ENCODE measurements at places on chromosomes 3 and 15.

DNA sequence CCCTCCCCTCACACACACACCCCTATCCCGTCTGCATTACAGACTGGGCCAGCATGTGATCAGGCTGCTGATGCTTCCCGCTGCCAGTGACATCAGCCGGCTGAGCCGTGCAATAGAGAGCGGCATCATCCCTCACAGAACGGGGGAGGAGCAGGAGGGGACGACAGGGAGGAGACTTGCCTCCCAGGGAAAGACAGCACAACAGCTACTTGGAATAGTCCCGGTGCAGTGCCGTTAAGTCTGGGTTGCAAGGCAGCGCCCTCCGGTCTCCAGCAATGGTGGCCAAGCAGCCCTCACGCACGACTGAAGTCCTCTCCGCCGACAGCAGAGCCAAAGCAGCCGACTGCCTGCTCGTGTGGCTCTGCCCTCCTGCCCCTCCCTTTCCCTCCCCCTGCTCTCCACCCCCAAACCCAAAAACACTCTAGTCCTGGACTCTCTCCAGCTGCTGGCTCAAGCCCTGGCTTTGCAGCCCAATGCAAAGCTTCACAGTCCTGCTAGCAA, 31.5 kb upstream of the RPS17 start:
- peak; percentile 60 for DNase-seq

GRCh38 chr3:110625201-110625747, 446.3 kb upstream of the NECTIN3 start:
- DNase-seq, result no peak

- DNase-seq, result no peak
These were observed 24.5 kb upstream of the BDH1 start for GRCh38 chr3:197580253-197580691.

DNA sequence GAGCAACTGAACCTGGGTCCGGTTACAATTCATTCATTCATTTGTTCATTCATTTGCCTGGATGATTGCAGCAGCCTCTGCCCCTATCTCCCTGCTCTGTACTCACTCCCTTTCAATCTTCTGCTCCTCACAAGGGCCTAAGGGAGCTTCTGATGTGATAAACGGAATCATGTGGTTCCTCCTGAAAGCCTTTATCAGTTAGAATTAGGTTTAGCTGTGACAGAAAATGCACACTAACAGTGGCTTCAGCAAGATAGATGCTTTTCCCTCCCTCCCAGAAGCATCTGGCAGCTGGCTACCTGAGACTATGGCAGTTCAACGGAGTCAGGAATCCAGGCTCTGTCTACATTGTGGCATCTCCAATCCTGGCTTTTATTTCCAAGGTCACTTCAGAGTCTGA, 196.0 kb downstream of the ADAMTS9 start:
- DNase-seq, result no peak

GRCh38 chr3:52397676-52398399, 47.1 kb downstream of the SEMA3G start:
- no peak for DNase-seq

DNA sequence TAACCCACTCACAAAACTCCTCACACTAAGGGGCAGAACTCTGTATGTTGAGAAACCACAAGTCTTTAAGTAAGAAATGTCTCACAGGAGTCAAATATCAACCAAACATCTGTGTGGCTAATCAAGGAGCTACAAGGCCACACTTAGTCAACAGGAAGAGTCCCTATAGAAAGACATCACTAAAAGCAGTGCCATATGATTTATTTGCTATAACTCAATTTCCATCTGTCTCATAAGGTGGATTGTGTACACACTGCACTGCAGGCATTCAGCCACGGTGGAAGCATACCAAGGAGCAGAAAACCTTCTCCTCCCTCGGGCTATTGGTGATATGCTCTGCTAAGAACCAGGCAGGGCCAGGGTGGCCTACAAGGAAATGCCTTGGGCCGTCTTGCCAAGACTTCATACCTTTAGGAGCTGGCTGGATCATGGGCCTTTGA, 197.6 kb upstream of the CFAP20DC start:
- no peak for DNase-seq

DNA sequence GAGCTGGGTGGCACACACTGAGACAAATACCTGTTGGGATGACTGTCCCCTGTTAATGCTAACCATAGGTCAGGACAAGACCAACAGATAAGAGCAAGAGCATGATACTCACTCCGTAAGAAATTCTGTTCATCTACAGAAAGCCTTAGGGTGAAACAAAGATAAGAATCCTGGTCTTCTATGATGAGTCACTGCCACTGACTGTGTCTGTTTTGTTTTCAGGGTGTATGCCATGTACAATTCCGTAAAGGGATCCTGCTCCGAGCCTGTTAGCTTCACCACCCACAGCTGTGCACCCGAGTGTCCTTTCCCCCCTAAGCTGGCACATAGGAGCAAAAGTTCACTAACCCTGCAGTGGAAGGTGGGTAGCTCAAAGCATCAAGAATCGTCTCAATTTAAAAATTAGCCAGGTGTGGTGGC, 141.1 kb downstream of the GHSR start:
- DNase-seq, result no peak

- no peak for DNase-seq
These were observed 204.4 kb downstream of the RYR3 start for GRCh38 chr15:33515121-33515520.

DNA sequence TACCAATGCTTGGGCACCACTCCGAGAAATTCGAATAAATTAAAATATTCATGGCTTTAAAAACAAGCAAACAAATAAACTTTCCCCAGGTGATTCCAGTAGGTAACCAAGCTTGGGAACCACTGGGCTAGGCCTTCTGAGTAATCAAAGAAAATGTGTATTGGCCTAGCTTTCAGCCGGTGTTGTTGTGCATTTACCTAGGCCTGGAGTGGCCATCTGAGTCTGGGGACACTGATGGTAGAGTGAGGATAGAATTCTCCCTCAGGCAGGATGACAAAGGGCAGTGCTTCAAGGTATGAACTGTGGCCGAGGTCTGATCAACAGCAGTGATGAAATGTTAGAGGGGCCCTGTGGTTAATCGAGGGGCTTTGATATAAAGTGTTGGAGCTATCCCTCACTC, 440.5 kb downstream of the EPHB1 start:
- DNase-seq, result no peak

DNA sequence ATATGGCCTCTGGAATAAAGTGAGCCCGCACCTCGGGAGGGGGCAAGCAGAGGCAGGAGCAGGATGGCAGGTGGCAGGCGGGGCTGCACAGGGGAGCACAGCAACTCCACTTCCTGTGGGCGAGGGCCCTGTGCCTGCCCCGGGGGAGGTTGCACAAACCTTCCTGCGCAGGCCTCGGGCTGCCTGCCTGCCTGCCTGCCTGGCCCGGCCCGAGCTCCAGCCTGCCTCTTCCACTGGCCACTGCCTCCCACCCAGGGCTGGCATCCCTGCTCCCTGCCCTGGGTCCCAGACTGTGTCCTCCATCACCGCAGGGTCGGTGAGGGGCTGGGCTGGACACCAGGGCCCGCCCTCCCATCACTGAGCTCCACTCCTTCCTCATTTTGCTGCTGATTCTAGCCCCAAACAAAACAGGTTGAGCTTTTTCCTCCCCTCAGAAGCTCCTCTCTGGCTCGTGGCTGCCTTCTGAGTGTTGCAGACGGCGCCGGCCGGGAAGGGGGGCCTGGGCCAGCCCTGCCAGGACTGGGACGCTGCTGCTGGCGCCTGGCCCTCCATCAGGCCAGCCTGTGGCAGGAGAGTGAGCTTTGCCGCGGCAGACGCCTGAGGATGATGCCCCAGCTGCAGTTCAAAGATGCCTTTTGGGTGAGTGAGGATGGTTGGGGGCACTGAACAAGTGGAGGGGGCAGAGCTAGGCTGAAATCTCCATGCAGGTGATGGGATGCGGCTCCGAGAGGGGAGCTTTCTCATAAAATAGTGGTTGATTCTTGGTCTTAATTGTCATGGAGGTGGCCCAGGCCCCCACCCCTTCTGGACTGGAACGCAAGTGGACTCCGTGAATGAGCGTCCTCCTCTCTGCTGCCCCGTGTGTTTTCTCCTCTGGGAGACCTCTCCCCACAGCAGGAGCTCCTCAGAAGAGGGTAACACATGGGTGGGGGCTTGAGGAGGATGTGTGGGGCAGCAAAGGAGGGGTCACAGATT, at the start of gene PSTPIP1:
Gene PSTPIP1 (plus strand): TSS at position 156 of the 975 bp plus-strand sequence. CDS start 448 bp downstream, at position 604.
- no peak for DNase-seq

DNA sequence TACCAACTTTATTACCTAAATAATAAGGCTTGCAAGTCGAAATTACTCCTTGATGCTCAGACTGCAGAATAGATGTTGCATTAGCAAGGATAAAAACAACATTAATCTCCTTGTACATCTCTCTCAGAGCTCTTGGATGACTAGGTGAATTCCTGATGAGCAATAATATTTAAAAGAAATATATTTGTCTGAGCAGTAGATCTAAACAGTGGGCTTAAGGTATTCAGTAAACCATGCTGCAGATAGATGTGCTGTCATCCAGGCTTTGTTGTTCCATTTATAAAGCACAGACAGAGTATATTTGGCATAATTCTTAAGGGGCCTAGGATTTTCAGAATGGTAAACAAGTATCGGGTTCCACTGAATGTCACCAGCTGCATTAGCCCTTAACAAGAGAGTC, 257.1 kb downstream of the TUSC7 start:
- no peak for DNase-seq

GRCh38 chr3:26712211-26713026, 89.8 kb downstream of the LRRC3B start:
- no peak for DNase-seq

DNA sequence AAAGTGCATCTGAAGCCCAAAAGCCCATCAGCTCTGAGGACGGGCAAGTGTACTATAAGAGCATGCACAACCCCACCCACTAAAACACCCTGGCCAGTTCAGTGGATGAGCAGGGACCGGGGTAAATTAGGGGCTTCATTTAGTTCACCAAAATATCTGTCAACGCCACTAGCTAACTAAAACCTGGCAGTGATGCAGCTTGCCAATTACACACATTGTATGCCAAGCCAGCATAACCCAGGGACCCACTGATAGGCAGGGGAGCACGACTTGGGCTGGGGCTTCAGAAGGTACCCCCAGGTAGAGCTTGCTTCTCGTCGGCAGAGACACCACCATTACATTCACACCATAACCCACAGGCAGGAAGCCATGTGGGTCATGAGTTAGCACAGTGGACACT, 47.0 kb downstream of the PTPN23 start:
- DNase-seq, result no peak

GRCh38 chr3:31639828-31640227, 107.1 kb downstream of the STT3B start:
- DNase-seq, result no peak

DNA sequence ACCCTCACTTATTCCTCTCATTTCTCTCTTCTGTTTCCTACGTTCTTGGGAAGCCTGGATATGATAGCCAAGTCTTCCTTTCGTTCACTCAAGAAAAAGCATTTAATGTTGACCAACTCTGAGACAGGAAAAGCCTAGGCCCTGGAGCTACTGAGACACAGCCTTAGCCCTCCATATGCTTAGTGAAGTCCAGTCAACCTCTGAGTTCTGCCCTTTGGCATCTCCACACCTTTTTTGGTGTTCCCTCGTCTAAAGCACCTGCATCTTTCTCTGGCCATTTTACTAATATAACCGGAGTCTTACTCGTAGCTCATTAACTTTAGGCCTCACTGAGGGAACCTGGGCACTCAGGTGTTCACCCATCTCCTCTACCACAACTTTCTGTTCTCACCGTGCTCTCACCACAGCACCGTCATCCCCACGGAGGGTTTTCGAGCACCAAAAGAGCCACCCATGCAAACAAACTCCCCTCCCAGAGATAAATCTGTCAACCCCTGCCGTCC, 632 bp downstream of the MTHFS start:
- DNase-seq, result no peak

DNA sequence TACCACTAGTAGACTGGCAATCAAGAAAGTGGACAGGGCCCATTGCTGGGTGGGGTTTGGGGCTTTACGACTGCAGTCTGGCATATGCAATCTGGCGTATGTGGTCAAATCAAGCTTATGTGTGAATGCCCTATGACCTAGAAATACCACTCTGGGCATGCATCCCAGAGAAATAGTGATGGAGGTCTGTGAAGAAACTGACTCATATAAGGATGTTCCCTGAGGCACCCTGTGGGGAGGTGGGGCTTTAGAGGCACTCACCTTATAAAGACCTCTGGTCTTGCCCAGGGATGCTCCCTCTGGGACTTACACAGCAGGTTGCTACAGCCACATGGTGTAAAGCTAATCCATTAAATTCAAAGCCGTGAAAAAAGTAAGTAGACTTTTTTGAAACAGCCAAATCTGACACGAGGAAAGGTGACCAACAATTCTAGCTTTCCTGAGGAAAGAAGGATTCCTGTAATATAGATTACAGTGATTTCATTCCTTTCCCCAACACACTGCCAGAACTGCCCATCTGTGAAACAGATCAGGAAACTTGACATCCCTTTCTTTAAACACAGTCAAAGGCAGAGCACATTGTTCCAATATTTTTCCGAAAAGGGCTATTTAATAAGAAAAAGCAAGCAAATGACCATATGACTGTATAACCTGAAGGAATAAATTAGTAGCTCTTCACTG, 13.6 kb downstream of the RARRES1 start:
- peak; percentile 96 for DNase-seq

DNA sequence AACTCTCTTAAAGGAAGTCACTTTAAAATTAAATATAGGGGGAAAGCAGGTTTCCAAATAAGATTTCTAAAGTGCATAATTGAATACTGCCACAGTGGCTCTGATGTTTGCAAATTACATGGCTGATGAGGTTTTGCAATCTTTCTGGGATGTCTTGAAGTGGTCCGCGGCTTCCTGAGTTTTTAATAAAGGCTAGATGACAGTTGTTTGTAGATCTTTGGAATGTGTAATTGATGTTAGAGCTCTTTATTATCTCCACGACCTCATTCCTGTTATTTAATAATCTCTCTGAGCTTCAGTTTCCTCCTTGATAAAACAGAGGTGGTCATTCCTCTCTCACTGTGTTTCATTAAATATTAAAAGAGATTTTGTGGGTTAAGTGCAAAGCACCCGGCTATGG, 27.0 kb upstream of the CEMIP start:
- DNase-seq, result no peak

- peak; percentile 88 for DNase-seq
These were observed 65.1 kb downstream of the PPARG start for GRCh38 chr3:12353796-12354525.

DNA sequence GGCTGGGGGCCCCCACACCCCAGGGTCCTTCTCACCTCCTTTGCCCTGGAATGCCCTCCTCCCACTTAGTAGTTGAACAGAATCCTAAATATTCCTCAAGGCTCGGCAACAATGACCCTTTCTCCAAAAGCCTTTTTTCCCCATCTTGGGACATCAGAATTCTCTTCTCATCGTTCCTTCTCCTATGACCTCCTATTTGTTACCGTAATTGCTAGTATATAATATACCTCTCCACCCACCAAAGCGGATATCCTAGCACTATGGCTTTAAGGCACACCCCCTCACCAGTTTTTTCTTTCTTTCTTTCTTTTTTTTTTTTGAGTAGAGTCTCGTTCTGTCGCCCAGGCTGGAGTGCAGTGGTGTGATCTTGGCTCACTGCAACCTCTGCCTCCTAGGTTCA, 16.8 kb downstream of the HDAC11 start:
- no peak for DNase-seq

DNA sequence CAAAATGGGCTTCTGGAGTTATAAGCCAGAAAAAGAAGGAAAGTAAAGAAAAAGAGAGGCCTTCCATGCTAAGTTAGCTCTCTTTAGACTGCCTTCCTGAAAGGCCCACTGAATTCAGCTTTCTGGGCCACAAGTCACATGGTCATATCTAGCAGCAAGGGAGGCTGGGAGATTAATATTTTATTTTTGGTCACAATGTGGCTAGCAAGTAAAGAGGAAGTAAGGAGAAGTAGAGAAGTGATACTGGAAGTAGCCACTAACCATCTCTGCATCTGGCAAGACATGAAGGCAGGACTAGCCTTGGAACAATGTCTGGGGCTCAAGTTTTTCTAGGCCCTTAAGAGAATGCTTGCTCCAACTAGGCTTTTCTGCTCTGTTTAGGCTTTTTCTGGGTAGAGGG, 81.8 kb upstream of the UBE2E1 start:
- DNase-seq, result no peak

GRCh38 chr3:101074518-101074917, 81.3 kb upstream of the ABI3BP start:
- no peak for DNase-seq
